H7 (cell line): ENCODE measurements at places on chromosomes 5 and 9. TPM values are rescaled to one million over a fixed set of nuclear protein-coding genes. Genes with fewer than 3 reads are reported as not detected.

GRCh38 chr5:31630931-31631330 lies 8.0 kb upstream of the PDZD2 start:
- DNase-seq = no peak

DNA sequence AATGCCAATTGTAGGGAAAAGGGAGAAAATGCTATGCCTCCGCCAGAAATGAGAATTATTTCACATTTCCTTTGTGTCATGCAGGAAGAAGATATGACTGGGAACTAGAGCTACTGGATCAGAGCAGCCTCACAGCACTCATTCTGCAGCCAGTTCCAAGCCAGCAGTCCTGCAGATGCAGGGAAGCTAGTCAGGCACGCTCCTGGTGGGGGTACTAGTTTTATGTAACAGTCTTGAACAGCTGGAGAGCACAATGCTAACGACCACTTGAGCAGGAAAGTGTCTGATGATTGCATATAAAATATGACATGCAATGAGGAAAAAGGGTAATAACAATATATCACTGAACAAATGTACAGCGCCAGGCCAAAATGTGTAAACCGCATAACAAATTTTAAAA lies 21.7 kb downstream of the CDH10 start:
- no peak for DNase-seq

DNA sequence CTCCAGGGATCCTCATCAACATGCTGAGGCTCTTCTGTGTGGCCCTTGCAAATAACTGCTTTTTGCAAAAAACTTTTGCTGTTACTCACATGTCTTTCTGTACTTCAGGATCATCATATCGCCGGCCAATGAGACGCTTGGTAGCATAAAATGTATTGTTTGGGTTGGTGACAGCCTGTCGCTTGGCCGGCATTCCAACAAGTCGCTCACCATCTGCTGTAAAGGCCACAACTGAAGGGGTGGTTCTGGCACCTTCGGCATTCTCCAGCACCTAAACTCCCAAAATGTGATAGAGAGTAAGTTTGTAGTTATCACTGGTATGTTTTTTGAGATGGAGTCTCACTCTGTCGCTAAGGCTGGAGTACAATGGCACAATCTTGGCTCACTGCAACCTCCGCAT lies 4.3 kb downstream of the HSPA9 start:
- DNase-seq = no peak

DNA sequence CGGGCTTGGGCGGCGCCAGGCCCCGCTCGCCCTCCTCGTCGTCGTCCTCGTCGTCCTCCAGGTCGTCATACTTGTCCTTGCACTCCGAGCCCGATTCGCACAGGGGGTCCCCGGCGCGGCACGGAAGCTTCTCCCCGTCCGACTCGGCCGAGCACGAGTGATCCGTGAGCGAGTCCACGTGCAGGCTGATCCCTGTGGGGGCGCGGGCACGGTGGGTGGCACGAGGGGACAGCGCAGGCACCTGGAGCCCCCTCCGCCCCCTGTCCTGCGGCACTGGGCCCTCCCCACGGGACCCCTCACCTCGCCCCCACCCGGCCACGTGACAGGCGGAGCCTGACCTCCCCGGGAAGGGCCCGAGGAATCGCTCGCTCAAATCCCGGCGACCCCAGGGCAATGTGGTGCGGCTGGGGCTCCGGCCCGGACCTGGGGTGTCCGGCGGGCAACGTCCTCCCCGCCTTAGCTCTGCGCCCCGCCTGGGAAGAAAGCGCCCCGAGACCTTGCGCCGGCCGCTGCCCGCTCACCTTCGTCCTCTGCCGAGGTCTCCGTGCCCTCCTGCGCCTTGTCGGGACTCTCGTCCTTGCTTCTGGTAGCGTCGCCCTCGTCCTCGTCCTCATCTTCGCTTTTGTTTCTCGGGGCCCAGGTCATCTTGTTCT lies 2.5 kb downstream of the IRX2 start:
- no peak for DNase-seq

- DNase-seq = no peak
These were observed 83.2 kb downstream of the AK8 start for GRCh38 chr9:132794730-132795380.

DNA sequence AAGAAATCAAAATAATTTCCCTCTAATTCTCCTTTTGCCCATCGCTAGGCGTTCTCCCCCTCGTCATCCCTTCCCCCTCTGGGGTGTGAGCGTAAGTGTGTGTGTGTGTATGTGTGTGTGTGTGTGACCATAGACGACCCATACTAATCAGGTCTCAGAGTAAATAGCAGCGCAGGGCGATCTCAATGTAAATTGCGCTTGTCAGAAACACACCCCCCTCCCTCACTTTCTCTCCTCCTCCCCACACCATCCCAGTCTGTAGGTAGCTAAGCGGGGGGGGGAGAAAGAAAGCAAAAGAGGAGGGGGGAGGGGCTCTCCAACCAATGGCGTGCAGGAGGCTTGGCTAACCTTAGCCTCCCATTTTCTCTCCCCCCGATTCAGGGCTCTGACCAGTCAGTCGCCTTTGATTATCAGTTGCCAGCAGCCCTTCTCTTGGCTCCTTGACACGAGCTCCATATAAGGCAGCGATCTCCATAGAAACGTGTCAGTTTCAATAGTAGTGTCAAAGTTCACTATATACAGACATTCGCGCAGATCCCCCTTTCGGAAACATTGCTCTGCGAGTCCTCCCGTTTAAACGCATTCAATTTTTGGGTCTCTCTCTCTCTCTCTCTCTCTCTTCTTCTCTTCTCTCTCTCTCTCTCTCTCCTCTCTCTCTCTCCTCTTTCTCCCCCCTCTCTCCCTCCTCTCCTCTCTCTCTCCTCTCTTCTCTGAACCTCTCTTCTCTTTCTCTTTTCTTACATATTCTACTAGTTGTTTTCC lies at the start of gene NR2F1:
NR2F1 (plus strand) TSS at position 546 of the 762 bp plus-strand sequence. CDS start 1,802 bp downstream, outside the sequence.
- DNase-seq = peak; percentile 76

FAM240B gene
- not detected in 2 replicates for total RNA-seq

- DNase-seq = no peak
These were observed 95.8 kb upstream of the LMX1B start for GRCh38 chr9:126517833-126518356.

DNA sequence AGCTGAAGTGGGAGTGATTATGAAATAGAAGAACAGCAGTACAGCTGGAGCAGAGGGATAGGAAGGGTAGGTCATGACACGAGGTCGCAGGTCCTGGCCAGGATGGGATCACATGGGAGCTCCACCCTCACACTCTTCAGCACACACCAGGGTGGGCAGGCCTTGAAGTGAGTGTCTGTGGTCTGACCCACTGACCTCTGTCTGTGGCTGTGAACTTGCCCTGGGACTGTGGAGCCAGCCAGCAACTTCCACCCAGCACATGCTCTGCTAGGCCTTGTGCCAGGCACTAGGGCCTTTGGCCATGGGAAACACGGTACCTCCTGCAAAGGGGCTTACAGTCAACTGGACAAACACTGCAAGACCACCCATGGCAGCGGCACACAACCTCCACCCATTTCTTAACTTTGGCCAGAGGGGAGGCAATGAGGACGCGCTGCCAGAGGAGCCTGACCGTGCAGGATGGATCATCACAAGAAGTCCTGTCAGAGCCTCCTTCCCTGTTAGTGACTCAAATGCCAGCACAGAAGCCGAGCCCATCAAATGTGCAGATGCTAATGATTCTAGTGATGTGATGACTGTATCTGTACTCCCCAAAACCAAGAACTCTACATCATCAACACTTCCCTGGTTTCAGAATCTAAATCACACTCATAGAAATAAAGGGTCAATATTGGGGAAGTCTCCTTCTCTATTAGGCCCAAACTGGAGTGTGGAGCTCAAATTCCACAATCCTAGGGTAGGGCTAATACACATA lies 113.6 kb downstream of the DPYSL3 start:
- no peak for DNase-seq

- DNase-seq = no peak
These were observed 4.9 kb downstream of the FRMD3 start for GRCh38 chr9:83533296-83533695.

- no peak for DNase-seq
These were observed 192.0 kb downstream of the MTRR start for GRCh38 chr5:8060953-8061429.

SLC22A4 gene
- 0.17 and 0.81 TPM in 2 replicates for total RNA-seq

DNA sequence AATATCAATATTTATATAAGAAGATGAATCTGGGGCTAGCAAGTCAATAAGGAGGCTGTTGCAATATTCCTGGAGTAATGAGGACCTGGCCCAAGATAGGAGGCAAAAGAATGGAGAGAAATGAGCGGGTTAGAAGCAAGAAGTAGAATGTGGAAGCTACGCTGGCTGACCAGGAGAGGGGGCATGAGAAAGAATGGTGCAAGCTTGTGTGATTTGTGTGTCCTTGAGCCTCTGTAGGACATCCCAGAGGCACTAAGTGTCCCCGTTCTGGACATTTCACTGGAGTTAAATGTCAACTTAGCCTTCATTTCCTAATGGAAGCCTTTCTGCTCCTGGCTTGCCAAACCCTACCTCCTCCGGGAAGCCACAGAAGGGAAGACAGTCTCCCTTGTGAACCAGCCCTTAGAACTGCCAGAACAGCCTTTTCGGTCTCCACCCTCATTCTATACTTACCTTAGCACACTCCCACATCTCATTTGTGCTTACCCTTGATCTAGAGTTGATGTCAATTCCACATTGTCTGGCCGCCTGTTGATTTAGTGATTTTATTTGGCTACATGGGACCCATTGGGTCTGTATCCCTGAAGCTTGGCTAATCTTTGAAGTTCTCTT lies 6.7 kb upstream of the PDE6A start:
- peak; percentile 56 for DNase-seq

DNA sequence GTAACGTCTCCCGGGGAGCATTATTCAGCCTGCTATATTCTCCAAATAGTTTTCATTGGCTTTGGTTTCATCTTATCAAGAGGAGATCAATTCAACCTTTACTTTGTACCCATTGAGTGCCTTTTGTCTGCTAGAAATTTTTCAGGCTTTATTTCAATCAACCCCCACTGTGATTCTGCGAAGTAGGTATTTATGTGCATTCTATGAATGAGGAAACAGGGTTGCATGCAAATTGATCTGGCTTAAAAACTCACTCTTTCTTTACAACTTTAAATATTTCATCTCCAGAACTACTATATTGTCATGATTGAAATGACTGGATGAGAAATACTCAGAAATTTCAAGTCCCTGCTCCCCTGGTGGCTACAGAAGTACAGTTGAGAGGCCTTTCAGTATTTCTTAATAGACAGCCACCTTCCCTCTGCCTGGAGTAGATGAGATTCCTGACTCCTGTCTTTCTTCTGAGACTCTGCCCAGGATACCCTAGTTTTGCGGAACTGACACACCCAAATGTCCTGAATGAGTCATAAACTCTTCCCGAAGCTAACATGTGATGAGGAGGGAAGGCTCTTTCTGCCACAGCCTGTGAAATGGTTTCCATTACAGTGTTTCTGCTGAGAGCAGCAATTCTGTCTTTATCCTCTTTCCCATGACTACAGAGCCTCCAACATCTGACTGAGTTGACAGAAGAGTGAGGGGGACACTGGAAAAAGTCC lies 52.6 kb upstream of the TNC start:
- no peak for DNase-seq

- DNase-seq = no peak
These were observed 34.1 kb upstream of the RAI14 start for GRCh38 chr5:34622098-34622400.

DNA sequence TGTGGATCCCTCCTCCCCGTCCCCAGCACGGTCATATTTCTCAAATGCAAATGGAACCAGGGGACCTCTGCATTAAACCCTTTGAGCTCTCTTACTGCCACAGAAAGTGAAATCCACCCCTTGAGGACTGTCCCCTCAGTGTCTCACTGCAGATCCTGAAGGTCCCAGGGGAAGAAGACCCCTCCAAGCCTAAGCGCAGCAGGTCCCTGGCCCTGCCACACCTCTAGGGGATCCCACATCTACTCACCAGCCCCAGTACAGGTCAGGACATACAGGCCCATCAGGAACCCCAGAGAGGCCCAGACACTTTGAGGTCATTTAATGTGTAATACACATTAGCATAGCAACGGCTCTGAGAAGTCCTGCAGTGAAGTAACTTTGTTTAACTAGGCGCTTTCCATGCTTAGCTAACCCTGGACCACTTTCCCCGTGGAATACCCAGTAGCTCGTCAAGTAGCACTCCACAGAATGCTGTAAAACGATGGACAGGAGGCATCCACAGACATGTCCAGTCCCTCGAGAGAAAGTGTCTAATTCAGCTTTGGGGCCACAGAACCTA lies 54.7 kb upstream of the ALDH1B1 start:
- DNase-seq = no peak

GRCh38 chr9:89702401-89702800 lies 97.6 kb downstream of the GADD45G start:
- no peak for DNase-seq

DNA sequence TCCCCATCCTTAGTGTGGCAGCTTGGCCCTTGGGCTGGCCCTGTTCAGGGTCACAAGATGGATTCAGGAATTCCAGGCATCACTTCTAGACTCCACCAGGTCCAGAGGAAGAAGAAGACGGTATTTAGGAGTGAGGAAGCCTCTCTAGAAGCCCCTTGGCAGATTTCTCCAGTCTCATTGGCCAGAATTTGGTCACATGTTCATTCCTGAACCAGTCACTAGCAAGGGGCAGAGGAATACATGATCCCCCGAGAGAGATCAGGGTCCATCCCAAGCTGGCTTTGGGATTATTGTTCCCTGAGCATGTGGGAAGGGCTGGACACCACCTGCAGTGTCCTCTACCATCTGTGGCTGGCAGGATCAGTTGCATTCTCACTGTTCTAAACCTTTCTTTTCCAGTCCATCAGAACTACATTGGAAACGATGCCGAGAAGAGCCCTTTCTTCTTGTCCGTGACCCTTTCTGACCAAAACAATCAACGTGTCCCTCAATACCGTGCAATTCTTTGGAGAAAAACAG lies 48.5 kb downstream of the GARNL3 start:
- peak; percentile 17 for DNase-seq

CDHR2 gene
- total RNA-seq = 0.04 and 0.21 TPM in 2 replicates

GRCh38 chr9:120336021-120336752 lies 243.8 kb downstream of the CDK5RAP2 start:
- DNase-seq = no peak

FOXD4 gene
- total RNA-seq = 0.26 TPM in 1 of 2 replicates, not detected in the other

- DNase-seq = peak; percentile 65
These were observed 6.6 kb upstream of the RMND5B start for GRCh38 chr5:178123966-178124925.
